Stimulated activated effector memory CD8-positive, alpha-beta T cell treated with anti-CD3 and anti-CD28 coated beads, Interleukin-12 subunit alpha, Interleukin-12 subunit beta, amount 100 ng/mL, for 72 hours (primary cell): ENCODE measurements at places on chromosomes 7 and 10.

DNA sequence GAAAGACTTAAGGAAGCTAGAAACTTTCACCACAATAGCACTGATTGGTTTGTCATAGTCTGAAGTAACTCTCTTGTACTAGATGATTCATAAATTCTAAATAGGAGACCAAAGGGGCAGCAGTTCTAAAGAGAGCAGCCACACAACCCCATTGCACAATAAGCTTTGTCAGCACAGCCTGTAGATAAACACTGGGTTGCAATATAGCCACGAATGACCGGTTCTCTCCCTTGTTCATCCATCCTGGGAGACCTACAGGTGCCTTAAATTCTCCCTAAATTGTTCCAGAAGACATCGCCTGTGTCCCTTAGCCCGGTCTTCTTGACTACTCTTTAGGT lies 167.0 kb downstream of the SNX13 start:
- DNase-seq, result no peak

DNA sequence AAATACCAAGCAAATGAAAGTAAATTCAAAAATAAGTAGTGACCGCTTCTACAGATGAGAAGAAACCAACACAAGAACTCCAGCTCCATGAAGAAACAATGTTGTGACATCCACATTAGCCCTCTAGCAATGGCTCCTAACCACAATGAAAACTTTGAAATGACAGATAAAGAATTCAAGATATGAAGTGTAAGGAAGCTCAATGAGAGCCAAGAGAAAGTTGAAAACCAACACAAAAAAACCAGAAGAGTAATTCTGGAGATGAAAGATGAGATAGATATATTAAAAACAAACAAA lies 68.2 kb upstream of the DDC start:
- no peak for DNase-seq

GRCh38 chr10:64345856-64346255 lies 824.7 kb downstream of the REEP3 start:
- no peak for DNase-seq

DNA sequence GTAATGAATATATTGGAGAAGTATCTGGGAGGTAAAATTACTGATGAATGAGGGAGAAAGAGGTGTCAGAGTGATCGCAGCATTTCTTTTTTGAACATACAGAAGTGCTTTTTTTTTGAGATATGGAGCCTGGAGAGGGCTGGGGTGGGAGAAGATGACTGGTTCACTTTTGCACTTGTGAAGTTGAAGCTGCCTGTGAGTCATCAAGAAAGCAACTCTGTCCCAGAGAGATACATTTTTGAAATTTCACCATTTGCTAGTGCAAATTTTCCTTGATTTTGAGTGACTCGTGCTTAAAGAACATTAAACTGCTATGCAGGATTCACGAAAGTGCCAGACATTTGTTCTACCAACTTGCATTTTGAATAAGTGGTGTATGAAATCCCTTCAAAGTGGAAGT lies 81.8 kb downstream of the ADRA2A start:
- DNase-seq, result no peak

DNA sequence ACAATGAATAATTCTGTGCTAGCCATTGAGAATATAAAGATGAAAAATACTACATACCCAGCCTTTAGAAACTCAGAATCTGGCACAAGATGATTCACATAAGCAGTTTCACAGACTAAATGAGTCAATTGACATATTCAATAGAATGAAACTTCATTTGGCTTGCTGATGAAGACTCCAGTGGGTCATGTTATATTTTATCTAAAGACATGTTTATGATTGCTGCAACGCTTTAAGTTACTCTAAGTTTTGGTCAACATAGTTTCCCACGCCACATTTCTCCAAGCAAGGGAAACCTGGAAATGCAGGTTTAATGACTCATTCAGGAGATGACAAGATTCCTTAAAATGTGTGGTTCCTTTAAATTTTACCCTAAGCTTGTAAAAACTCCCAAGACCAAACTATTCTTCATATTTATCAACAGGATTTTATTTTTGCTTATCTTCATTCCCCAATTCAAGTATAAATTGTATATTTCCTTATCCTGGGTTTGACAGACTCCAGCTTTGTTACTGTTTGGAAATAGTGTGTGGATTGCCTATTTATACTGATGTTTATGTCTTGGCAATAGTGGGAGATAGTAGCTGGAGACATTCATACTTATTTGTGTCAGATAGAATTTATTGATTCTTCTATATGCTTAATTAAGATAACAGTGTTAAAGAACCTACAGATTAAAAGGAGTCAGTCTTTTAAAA lies 6.6 kb downstream of the SEMA3A start:
- no peak for DNase-seq

GRCh38 chr7:27677912-27678612 lies 15.4 kb upstream of the HIBADH start:
- no peak for DNase-seq

DNA sequence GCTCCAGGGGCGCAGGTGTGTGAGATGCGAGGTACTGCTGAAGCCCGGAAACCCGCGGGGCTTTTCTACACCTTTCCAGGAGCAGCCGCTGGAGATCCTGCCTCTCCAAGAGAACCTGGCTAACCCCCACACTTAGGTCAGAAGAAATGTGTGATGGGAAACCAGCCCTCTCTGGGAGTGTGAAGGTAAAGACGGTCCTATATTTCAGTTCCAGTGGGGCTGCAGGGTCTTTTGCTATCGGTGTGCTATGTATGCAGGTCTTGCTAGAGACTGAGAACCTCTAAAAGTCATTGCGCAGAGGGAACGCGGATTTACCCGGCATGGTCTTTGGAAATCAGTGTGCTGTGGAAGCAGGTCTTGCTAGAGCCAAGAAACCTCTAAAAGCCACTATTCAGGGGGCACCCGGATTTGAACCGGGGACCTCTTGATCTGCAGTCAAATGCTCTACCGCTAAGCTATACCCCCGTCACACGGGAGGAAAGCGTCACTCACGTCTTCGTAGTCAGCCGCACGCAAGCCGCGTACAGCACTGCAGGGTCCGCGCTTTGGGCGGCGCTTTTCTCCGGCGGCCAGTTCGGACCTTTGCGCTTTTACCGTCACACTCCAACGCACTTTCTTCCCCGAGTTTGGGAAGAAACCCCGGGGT lies 46.0 kb downstream of the ZNF777 start:
- no peak for DNase-seq

DNA sequence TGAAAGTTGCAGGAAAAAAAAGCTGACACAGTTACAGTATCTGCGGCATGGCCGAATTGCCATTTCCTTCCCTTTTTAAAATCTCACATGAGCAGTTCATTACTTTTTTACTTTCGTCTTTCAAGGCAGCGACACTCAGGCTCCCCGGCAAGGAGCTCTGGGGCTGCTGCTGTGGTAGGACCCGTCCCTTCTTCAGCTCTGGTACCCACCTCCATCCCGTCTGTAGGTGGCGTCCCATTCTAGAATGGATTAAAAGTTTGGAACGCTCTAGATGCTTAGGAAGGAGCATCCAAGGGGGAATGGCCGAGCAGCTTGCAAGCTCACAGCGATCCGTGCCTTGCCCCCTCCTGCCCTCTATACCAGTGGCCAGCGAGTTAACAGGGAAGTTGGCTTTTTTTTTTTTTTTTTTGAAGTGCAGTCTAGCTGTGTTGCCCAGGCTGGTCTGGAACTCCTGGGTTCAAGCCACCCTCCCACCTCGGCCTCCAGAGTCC lies 22.8 kb upstream of the TTYH3 start:
- DNase-seq, result no peak

DNA sequence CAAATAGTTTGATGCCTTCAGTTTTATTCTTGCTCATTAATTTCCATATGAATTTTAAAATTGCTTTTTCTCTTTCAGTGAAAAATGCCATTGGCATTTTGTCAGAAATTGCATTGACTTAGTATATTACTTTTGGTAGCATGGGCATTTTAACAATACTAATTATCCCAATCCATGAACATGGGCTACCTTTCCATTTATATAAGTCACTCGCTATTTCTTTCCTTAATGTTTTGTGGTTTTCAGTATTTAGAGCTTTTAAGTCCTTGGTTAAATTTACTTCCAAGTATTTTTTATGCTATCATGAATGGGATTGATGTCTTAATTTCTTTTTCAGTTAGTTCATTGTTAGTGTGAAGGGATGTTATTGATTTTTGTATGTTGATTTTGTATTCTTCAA lies 297.4 kb downstream of the ATRNL1 start:
- DNase-seq, result no peak

- DNase-seq, result no peak
These were observed 15.9 kb upstream of the ST8SIA6 start for GRCh38 chr10:17470246-17470645.

GRCh38 chr10:77641788-77642397 lies 4.3 kb upstream of the KCNMA1 start:
- peak; percentile 35 for DNase-seq

GRCh38 chr10:13560597-13560996 lies 26.2 kb upstream of the PRPF18 start:
- no peak for DNase-seq

GRCh38 chr7:108076156-108076555 lies 54.0 kb downstream of the LAMB4 start:
- DNase-seq, result no peak

DNA sequence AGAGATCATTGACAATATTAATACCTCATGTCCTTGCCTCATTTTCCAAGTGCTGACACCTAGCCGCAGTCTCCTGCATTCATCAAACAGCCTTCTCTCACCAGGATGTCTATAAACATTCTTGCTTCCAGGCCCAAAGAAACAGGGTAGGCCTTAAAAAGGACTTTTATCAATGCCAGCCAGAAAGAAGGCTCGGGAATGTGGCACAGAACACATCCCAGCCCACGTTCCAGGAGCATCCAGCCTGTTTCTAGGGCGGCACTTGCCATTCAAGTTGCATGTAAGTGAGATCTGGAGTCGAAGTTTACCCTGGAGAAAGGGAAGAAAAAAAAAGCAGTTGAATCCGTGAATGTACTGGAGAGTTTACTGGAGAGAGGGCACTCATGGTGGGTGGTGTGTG lies 1083.1 kb downstream of the KCNMA1 start:
- no peak for DNase-seq

DNA sequence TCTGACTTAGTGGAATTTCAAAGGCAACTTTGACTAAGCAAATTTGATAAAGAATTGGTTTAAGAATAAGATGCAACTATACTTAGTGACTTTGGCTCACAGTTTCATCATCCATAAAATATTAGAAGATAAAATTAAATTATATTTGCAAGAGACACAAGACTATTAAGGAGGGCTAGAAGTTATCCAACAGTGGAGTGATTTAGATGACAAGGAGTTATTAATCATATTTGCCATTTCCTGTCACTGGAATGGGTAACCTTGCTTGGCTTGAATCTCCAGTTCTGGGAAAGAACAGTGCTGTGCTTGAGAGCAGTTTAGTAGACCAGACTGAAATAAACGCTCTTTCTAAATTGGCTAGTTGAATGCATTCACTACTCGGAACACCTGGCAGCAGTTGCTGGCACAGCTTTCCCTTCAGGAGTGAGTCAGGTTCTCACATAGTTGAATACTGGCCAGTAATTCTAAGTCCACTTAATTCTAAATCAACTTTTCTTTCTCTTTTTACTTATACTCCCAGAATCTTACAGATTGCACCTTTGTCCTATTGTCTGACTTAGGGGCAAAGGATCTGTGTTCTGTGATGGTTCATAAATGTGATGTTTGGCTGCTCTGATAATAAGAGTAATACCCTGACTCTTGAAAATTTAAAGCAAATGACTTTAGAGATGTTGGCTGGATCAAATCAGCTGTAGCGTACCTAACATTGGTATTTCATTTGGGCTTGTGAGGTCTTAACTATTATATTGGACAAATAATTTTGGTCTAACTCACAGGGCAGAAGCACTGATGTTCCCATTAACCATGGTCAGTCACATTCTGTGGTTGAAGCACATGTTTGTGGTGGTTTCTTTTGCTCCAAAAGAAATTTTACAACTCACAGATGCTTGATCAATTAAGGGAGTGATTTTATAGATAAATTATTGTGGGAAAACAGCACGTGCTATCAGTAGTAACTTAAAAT lies 16.6 kb downstream of the STMP1 start:
- DNase-seq, result no peak

DNA sequence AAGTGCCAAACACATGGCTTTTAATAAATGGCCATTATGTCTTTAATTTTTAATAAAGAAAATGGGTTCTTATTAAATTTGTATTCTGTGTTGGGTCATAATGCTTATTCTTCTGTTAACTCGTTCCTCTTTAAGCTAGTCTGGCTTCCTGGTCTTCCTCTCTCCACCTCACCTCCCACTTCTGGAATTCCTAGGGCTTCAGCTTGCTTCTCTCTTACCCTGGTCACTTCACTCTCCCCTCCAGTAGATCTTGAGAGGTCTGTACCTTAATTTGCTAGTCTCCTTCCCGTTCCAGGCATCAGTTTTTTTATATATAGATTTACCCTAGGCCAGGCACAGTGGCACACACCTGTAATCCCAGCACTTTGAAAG lies 111.2 kb downstream of the RALA start:
- DNase-seq, result no peak

DNA sequence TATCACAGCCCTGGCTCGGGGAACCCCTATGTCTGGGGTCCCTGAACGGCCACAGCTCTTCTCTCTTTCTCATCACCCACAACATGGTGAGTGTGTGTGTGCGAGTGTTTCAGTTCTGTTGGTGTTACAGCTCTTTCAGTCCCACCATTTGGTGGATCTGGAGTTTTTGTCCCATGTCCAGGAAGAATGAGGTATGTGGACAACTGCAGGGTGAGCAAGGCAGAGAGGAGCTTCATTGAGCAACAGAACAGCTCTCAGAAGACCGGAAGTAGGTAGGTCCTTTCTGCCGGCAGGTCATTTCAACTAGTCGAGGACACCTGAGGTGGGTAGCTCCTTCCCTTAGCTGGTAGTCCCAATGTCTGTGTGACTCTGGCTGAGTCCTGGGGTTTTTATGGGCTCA lies 9.5 kb downstream of the PAX4 start:
- no peak for DNase-seq

- no peak for DNase-seq
These were observed 128.6 kb downstream of the MLLT10 start for GRCh38 chr10:21662635-21663034.

GRCh38 chr10:109823196-109823595 lies 100.1 kb downstream of the XPNPEP1 start:
- no peak for DNase-seq

- DNase-seq, result no peak
These were observed 6.5 kb upstream of the PURB start for GRCh38 chr7:44891791-44892190.

GRCh38 chr7:151192002-151192539 lies 5.0 kb upstream of the ASB10 start:
- no peak for DNase-seq

- DNase-seq, result no peak
These were observed 187.8 kb downstream of the PPP1R17 start for GRCh38 chr7:31874631-31875386.

GRCh38 chr10:30072068-30072467 lies 12.7 kb upstream of the JCAD start:
- no peak for DNase-seq

GRCh38 chr7:12385364-12385786 lies 18.3 kb downstream of the VWDE start:
- no peak for DNase-seq

- DNase-seq, result no peak
These were observed 26.4 kb downstream of the ARL4A start for GRCh38 chr7:12713625-12714378.

DNA sequence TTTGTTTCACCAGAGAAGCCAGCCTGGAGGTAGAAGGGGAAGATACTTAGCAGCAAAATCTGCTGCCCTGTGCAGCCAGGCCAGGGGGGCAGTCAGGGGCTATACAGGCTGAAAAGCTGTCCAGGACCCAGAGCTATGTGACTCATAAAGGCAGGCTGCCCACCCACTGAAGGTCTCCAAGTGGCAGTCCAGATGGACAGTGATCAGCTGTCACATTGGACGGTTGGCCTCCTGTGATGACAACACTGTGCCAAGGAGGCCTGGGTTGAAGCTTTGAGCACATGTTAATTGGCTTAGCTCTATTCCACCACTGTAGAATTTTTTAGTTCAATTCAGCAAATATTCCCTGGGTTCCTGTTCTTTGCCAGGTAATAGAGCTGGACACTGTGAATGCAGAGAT lies 577.3 kb upstream of the GALNT17 start:
- no peak for DNase-seq
